ENCODE measurements at places on chromosomes 3 and 15. TPM values are rescaled to one million over a fixed set of nuclear protein-coding genes. Genes with fewer than 3 reads are reported as not detected.

RBPMS2 gene
- 0.12 TPM for total RNA-seq

- DNase-seq, result no peak
Measured at GRCh38 chr3:41330465-41330864, 131.2 kb downstream of the CTNNB1 start.

TGM4 gene
- total RNA-seq, result not detected

DNA sequence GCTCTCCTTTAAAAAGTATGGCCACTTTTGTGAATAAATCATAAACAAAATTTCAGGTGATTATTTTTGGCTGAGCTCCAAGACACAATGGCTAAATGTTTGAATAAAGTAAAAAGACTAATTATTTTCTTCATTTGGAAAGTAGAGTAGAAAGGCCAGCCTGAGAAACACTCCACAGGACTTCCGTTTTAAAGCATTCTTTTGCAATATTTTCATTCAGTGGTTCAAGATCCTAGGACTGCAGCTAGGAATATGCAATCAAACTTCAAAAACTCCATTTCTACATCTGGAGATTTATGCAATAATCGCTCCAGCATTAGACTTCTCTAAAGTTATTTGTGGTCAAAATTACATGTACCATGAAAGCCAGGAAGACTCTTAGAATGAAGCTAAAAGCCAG is 62.8 kb downstream of the MECOM start:
- DNase-seq, result no peak

DLEC1 gene
- total RNA-seq, result not detected

FBXO40 gene
- total RNA-seq, result not detected

SKIL gene
- 60.1 TPM for total RNA-seq

CSNK1G1 gene
- 15.7 TPM for total RNA-seq

DNA sequence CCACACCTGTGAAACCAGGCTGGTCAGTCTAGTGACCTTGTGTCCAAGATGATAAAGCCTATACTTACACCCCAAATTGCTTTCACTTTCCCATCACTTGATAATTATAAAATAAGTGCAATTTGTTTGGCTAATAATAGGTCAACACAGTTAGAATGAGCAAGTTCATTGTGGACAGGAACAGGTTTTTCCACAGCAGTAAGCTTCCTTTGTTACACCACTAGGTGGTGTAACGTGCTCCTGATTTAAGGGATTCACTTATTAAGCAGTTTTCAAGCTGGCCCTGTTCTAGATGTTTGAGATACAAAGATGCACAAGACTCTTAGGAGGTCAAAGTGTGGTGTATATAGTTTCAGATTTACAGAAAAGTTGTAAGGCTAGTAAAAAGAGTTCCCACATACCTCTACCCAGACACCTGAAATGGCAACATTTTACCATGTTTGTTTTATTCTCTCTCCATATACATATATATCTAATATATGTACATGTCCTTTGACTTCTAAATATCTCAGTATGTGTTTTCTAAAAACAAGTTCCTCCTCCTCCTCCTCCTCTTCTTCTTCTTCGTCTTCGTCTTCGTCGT is 6.8 kb upstream of the MFSD1 start:
- DNase-seq, result peak; percentile 13

DNA sequence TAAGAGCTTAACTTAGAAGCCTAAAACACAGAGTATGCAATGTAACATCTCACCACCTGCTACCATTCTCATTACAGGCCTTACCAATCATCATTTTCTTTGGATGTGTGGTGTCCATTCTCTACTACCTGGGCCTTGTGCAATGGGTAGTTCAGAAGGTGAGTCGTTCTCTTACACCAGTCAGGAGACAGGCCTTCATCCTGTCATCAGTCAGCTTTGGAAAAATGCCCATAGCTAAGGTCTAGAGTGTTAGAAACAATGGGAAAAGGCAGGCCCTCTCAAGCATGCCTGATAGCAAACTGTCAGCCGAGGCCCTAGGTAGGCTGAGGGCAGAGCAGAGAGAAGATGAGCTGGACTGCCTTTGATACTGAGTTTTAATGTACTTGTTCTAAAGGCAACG is 13.5 kb downstream of the SLC28A2 start:
- no peak for DNase-seq

INTS14 gene
- 46.2 TPM for total RNA-seq

KLF15 gene
- 8.7 TPM for total RNA-seq

SRGAP3 gene
- 0.37 TPM for total RNA-seq

GCSAM gene
- not detected for total RNA-seq

DNA sequence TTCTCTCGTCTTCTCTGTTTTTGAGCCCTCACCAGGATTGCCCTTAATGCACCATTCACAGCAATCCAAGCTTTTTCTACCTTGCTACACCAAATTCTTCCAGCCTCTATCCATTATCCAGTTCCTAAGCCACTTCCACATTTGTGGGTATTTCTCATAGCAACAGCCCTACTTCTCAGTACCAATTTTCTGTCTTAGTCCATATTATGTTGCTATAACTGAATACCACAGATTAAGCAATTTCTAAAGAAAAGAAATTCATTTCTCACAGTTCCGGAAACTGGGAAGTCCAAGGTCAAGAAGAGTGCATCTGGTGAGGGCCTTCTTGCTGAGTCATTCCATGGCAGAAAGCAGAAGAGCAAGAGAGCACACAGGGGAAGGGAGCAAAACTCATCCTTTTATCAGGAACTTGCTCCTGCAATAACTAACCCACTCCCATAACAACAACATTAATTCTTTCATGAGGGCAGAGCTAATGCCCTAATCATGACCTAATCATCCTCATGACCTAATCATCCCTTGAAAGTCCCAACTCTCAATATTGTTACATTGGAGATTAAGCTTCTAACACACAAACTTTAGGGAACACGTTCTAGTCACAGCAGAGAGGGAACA is 9.7 kb upstream of the EIF1B start:
- no peak for DNase-seq

DNA sequence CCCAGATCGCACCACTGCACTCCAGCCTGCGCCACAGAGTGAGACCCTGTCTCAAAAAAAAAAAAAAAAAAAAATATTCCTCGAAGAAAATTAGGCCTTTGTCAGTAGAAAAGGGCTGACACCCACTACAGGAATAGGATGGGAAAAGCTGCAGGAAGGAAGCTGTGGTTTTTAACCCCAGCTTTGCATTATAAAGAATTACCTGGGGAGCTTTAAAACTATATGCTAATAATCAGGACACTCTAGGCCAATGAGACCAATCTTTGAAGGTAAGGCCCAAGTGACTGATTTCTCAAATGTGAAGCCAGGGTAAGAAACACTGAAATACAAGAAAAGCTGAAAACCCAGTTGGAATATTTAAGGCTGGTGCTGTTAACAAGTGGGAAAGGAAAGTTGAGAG is 74.3 kb downstream of the RBPMS2 start:
- DNase-seq, result no peak

DNA sequence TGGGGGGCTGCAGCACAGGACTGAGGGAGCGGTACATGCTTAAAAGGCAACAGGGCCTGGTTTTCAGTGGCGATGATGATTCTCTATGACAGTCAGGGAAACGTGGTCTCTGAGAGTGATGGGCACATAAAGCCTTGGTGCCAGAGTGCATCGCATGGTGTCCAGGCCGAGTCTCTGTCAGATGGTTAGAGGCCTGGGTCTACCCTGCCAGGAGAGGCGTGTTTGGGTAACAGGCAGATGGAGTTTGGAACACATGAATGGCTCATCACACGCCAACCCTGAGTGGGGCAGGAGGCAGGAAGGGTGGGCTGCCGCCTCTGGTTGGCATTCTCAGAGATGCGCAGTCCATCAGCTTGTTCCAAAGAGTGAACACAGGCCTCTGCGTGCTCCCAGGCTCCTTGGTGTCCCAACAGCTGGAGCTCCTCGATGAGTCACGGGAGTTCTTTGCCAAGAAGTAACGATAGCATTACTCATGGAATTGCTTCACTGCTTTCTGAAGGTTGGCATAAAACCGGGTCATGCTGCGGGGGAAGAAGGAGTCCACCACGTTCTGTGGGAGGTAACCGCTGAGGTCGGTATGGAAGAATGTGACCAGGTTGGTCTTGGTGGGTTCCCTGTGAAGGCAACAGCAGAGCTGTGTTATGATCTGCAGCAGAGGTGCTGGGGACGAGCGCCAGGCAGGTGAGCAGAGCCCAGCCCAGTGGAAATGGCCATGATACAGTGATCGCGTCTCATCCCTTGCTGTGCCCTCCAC is 11.0 kb downstream of the STARD5 start:
- peak; percentile 43 for DNase-seq

DNA sequence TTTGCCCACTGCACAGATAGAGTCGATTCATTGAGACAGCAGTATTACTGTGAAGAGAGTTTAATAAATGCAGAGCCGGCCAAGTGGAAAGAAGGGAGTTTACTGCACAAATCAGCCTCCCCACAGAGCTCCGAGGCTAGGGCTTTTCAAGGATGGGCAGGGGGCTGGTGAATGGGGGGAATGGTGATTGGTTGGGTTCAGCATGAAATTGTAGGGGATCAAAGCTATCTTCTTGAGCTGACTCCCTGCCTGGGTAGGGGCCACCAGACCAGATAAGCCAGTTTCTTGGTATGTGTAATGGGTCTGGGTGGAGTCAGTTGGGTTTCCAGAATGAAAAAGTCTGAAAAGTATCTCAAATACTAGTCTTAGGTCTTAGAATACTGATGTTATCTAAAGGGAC is 66.6 kb downstream of the SYNPR start:
- DNase-seq, result no peak

- no peak for DNase-seq
Measured at GRCh38 chr3:195149292-195150030, 121.5 kb downstream of the XXYLT1 start.

DNA sequence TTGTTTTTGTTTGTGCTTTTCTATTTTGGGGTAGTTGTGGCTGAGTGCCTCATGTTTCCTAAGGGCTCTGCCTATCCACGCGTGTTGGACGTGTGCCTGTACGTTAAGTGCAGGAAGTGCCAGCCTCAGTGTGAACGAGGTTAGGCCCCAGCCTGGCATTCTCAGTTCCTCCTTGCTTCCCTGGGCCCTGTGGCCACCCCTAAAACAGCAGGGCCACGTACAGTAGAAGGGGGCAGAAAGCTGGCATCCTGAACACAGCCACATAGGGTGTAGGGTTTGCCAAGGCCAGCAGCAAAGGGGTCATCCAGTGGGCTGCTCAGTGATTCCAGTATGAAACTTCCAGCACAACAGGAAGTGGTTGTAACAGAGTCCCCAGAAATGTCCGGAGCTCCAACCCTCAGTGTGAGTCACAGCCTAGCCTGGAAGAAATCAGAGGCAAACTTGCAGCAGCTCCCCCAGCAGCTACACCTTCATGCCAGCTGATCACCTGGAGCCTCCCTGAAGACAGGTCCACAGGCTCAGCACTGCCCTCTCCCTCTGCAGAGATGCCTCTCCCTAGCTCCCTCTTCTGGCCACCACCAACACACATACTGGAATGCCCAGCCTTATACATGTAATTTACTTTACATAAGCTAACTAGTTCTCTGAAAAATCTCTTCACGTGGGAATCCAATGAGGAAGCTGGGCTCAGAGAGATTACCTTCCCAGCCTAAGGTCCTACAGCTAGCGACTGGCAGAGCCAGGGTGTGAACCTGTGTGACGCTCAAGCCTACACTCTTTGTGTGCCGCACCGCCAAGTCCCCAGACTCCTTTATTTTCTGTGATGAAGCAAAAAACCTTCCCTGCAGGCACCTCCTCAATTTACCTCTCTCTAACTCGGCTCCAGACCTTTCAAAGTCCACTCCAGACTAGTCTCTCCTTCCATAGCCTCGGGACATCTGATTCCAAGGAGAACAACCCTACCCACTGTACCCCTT is 26.6 kb downstream of the ILDR1 start:
- peak; percentile 21 for DNase-seq

- DNase-seq, result no peak
Measured at GRCh38 chr15:87618203-87618725, 638.3 kb downstream of the NTRK3 start.

GRCh38 chr3:186456731-186457191 is 87.4 kb downstream of the CRYGS start:
- peak; percentile 33 for DNase-seq

- DNase-seq, result no peak
Measured at GRCh38 chr15:73872346-73872745, 1.0 kb upstream of the TBC1D21 start.

DNA sequence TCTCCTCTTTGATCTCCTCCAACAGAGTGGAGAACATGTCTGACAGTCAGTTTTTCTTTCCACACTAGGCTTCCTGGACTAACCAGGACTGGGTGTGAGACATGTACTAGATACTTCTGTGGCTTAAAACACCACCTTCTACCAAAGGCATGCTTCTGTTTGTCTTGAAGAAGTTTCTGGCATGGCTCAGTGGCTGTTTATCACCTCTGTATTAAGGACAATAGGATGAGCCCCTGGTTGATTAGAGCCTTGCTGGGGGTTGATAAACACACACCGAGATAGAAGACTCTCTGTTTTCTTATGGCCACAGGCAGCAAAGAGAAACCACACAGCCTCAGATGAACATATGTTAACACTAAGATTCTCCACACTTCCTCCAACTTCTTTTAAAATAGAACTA is 40.5 kb downstream of the SV2B start:
- DNase-seq, result no peak

IGSF10 gene
- 0.07 TPM for total RNA-seq

GRCh38 chr3:171765511-171765887 is 44.8 kb downstream of the PLD1 start:
- DNase-seq, result no peak

DNA sequence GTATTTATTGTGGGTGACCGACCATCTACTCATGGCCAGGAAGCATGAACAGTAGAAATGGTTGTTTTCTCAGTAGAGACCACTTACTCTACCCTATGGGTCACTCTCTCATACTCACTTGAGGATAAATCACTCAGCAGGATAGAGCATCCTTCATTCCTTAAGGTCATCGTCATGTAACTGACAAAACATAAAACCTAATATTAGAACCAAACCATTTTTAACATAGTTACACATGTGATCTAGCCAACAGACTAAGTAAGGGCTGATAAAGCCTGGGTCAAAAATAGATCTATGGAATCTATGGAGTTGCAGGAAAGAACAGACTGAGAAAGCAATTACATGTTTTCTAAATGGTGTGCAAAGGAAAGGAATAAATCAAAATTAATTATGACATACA is 769.1 kb downstream of the NTRK3 start:
- DNase-seq, result no peak

TUSC7 gene
- not detected for total RNA-seq

- no peak for DNase-seq
Measured at GRCh38 chr3:196207159-196207832, 3.9 kb downstream of the ZDHHC19 start.

DNA sequence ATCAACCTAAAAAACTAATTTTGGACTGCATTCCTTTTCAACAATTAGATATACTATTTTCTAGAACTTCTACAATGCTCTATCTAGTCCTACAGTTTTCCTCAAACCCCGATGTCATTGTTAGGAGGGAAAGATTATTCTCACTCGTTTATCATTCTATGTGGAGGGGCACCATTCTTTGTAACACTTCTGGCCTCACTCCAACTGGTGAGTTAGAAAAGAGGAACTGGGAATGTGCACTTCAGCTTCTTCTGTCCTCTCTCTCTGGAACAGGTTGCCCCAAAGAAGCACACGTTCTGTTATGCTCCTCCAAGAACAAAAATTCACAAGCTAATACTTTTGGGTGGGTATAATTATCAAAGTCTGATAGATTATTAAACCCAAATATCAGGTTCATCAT is 137.9 kb downstream of the UACA start:
- DNase-seq, result no peak

GRCh38 chr3:119428538-119428937 is 34.9 kb downstream of the TMEM39A start:
- DNase-seq, result no peak

All from G401 (cell line).